ENCODE measurements at places on chromosomes 16 and 17. TPM values are rescaled to one million over a fixed set of nuclear protein-coding genes. Genes with fewer than 3 reads are reported as not detected.
A peak's percentile ranks its signal among the peaks of the same experiment; 100 is the strongest.

DNA sequence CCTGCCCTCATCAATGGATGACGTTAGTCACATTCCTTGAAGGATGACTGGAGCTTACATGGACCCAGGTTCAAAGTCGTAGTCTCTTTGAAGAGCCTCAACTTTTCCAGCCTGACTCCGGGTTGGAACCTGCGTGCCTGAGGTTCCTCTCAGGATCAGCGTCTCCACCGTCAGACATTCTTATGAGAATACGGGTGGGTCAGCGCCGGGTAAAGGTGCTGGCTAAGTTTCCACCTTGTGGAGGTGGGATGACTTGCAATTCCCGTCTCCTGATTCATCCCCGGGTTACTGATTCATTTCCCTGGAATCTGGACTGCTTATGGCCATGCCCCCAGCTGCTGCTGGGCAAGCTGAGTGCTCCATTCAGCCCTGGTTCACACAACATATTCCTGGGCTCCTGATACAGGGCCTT, 38.9 kb upstream of the CMIP start:
- DNase-seq, result no peak

GRCh38 chr16:12535535-12536411, 267.9 kb downstream of the CPPED1 start:
- DNase-seq, result no peak

DNA sequence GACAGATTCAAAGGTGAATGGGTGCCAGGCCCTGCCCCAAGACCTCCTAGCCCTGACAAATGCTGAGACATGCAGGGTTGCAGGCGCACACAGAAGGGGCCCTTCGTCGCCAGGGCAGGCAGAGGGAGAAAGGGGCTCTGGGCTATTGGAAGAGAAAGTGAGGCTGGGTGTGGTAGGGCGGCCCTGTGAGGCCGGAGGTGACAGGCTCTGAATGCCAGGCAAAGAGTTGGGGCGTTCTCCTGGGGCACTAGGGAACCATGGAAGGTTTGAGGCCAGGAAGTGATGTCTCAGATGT, 26.4 kb upstream of the NXPH3 start:
- no peak for DNase-seq

INCA1 gene
- polyA plus RNA-seq, result not detected

- DNase-seq, result no peak
Observed at GRCh38 chr17:45031231-45032173, 19.9 kb downstream of the DCAKD start.

DNA sequence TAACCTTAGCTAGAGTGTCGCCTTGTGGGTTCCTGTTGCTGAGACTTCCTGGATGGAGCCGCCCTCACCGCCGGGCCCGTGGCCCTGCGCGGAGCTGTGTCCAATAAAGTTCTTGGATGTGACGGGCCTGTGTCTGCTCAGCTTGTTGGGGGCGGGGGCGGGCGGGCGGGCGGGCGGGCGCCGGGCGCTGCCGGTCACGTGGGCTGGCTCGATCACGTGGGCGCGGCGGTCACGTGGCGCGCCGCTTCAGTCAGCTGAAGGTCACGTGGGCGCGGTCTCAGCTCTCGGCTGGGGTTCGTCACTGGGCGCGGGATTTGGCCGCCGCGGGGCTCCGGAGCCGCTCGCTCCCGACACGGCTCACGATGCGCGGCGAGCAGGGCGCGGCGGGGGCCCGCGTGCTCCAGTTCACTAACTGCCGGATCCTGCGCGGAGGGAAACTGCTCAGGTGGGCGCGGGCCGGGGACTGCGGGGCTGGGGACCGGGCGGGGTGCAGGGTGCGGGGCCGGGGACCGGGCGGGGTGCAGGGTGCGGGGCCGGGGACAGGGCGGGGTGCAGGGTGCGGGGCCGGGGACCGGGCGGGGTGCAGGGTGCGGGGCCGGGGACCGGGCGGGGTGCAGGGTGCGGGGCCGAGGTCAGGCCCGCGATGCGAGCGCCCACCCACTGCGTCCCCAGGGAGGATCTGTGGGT, at the start of gene AMDHD2:
Gene AMDHD2, plus strand, starts transcription at position 275 of the 687 bp plus-strand sequence. Its CDS starts 88 bp downstream, at position 363.
- peak; percentile 92 for DNase-seq

CLEC18A gene
- 0.56 TPM for polyA plus RNA-seq

DNA sequence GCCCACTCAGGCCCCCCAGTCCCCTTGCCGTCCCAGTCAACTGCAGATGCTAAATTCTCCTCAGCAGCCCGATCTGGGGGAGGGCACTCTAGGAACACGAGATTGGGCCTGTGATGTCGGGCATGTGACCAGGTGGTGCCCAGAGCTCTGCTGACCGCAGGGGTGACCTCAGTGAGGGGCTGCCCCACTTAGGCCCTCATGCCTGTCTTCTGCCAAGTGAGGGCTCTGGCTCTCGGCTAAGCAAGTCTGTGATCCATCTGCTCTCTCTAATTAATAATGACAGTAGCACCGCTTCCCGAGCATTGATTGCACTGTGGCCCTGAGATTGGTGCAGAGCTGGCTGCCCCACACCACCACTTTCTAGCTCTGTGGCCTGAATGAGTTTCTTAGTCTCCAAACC, 138.8 kb downstream of the MRM1 start:
- DNase-seq, result no peak

DNA sequence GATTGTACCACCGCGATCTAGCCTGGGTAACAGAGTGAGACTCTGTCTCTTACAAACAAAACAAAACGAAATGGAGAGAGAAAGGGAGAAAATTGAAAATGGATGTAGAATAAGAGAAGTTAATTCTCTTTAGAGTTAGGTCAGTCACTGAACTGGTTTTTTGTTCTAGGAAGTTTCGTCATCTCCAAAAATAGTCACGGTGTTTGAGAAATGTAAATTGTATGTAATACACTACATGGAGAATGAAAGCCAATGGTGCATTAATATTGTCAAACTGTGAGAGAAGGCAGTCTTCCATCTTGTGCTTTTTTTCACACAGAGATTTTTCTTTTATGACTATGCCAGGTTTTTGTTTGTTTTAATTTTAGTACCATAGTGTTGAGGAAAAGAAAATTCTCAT, 145.9 kb downstream of the BCAS3 start:
- no peak for DNase-seq

GRCh38 chr16:56352351-56353053, 72.8 kb downstream of the AMFR start:
- DNase-seq, result no peak

- DNase-seq, result no peak
Observed at GRCh38 chr16:88290850-88291830, 91.6 kb upstream of the ZNF469 start.

- no peak for DNase-seq
Observed at GRCh38 chr16:50306287-50306686, 39.9 kb downstream of the ADCY7 start.

DNA sequence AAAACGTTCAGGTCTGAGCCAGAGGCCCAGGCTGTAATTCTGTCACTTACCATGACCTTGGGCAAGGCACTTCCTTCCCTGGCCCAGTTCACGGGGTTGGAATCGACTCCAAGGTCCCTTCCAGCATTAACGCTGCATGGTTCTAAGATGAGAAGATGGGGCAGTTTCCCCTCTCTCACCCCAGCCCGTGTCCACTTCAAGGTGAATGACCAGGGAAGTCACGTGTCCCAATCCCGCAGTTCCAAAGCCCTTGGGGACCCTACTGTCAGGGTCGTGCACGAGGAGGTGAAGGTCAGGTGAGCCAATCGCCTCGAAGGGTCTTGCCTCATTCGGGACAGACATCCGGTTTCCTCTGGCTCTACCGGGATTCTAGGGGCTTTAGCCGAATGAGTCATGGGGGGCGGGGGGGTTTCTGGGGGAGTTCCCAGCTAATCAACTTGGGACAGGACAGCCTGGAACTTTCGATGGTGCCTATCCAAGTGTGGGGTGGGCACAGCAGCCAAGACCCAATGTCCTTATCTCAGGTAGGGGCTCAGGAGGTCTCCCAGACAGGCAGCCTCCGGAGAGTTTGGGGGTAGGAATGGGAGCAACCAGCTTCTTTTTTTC, 762 bp upstream of the CSF3 start:
- DNase-seq, result no peak

DNA sequence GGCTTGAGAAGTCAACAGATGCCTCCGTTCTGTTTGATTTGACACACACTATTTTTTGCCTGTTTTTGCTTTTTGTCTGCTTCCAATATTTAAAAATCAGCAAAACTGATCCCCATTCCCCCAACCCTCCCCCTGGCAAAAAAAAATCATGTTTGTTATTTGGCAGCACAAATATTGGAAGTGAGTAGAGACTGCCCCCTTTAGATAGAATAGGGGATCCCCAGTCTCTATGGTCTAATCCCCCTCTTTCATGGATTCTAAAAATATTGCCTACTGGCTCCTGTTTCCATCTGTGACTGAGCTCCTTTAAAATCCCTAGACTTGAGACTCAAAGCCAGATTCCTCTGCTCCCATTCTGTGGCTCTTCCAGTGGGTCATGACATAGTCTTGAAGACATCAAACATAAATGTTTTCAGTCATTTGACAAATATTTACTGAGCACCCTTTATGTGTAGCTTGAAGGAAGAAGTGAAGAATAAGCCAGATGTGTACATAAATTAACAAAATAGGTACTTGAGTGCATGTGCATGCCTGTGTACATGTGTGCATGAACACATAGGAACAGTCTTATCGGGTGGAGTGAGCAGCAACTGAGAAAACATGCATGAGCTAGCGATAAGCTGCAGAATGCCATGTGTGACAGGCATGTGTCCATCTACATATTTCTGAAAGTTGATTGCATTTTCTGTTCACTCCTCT, 101.2 kb downstream of the SALL1 start:
- no peak for DNase-seq

DPEP2 gene
- not detected for polyA plus RNA-seq

GRCh38 chr17:41284043-41284442, 8.5 kb downstream of the KRTAP9-7 start:
- DNase-seq, result no peak

CDH11 gene
- polyA plus RNA-seq, result 61.1 TPM

ACSM2A gene
- polyA plus RNA-seq, result not detected

DNA sequence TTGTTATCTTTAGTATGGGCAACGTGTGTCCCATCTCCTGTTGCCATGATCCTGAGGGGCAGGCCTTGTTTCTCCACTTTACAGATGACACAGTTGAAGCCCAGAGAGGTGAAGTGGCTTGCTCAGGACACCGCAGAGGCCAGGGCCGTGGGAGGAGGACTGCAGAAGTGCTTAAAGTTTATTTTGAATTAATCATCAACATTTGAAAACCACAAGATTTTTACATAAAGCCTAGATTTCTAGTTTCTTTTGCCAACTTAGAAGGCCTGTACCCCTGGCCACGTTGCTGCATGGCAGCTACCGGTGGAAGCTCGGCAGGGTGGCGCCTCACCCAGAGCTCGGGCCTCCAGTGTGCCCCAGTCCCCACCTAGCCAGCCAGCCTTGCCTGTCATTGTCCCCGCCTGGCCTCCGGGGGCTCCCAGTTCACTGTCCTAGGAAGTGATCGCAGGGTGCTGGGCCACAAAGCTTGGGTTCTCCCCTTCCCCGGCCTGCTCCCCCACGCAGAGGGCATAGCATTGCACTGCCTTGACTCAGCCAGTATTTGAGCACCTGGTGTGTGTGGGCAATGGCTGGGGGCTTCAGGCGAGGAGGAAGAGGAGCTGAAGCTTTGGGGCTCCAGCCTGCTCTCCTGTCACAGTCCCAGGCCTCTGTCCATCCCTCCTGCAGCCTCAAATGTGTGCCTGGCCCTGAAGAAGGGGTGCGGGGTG, 14.8 kb upstream of the ADCY7 start:
- DNase-seq, result no peak

GRCh38 chr17:37743875-37744632, 805 bp downstream of the HNF1B start:
- DNase-seq, result no peak

CCDC144A gene
- 0.87 TPM for polyA plus RNA-seq

GRCh38 chr17:58533616-58534188, 19.3 kb upstream of the MTMR4 start:
- no peak for DNase-seq

PCGF2 gene
- polyA plus RNA-seq, result 37.3 TPM

DYNC1LI2 gene
- 111 TPM for polyA plus RNA-seq

- no peak for DNase-seq
Observed at GRCh38 chr17:40418428-40418706, 671 bp upstream of the TOP2A start.

DNA sequence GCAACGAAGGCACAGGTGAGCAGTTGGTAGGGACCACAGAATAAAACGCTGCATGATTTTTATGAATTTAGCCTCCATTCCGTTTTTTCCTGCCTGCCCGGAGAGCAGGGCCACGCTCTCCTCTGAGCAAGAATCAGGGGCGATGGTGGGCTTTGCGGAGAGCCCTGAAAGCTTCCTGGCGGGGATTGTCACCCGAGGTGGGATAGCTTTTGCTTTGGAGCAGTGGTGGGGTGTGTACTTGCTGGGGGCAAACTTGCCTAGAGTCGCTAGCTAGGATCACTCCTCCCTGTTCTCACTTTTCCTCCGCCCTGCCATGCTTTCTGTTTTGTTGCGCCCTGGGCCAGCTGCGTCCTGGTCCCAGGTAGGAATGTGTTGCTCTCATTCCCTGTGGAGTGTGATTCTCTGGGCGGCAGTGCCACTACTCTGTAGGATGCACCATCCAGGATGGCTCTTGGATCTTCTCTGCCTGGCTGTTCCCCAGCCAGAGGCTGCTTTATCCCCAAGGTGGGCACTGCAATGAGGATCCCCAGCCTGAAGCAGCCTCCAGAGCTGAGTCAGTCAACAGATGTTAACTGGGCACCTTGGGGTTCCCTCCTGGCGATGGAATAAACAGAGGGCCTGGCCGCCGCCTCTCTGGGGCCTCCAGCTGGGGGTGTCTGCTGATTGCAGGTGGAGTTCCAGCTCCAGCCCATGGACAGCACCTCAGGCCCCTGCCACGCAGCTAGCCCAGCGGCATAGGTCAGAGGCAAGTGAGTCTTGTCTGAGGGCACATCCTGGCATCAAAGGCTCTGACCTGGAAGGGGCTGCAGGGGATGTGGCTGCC, 360.9 kb upstream of the TNRC6C start:
- no peak for DNase-seq

DNA sequence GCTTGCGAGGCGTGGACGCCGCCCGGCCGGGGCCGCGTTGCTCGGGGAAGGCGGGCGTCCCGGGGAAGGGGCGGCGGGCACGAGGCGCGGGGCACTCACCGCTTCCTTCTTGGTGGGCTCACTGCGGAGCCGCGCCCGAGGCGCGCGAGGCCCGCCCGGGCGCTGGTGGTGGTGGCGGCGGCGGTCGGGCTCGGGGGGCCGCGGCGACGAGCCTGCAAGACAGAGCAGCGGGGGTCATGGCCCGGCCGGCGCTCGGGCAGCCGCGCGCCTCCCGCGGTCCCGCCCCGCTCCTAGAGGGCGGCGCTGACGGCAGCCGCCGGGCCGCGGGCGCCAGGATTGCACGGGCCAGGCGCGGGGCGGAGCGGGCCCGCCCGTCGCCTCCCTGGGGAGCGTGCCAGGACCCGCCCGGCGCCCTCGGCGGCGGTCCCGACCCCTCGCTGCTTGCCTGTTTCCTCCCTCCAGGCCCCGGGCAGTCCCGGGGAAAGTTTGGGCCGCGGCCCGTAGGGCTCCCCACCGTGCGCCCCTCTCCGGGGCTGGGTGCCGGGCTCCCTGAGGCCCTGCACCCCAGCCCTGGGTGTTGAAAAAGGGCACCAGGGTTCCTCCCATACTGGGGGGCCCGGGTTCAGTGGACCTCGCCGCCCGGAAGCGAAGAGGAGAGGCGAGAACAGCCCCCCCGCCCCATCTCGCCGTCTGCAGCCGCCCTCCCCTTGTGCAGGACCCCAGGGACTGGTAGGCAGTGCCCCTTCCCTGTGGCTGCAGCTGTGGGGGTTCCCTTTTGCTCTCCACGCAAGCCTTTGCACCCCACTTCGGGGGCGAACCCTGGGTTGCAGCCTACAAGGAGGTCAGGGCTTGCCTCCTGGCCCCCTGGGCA, at the start of gene C16orf74:
Gene C16orf74, minus strand, starts transcription at position 270 of the 871 bp plus-strand sequence. CDS start 15,879 bp downstream, outside the sequence.
- DNase-seq, result no peak

CCL5 gene
- 0.63 TPM for polyA plus RNA-seq

Data from muscle of arm (tissue), 14 donors.